ENCODE measurements at places on chromosomes 12 and 14.

- no peak for DNase-seq
Observed at GRCh38 chr12:75041472-75041871, 168.2 kb downstream of the KCNC2 start.

DNA sequence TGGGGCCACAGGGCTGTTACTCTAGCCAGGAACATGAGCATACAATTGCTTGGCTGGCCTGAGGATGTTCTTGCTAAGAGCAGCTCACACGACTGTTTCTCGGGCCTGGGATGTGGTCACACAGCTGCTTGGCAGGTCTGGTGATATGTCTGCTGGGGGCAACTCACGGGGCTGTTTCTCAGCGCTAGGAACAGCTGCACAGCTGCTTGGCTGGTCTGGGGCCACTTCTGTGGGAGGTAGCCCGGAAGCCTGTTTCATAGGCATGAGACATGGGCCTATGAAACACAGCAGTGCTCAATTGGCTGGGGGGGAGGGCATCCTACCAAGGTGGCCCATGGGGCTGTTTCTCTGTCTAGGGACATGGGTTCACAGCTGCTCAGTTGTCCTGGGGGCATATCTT lies 73.4 kb upstream of the DDHD1 start:
- DNase-seq = peak; percentile 86

DNA sequence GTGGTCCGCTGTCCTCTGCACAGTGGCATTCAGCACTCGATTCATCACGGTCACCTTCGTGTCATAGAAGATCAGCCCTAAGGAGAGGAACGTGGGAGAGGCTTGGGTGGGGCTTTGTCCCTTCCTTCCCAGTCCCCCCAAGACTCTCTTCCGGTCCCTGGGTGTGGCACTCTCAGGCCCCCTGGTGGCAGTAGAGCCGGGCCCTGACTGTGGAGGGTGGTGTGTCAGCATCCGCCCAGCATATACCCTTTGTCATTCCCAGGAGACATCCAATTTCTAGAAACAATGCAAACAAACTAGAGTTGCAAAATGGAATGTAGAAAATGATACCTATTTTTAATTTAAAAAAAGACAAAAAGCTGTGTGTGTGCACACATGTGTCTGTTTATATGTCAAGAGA lies 45.0 kb downstream of the TRAFD1 start:
- DNase-seq = peak; percentile 65

- DNase-seq = peak; percentile 79
Observed at GRCh38 chr14:71117839-71118743, 210.8 kb downstream of the PCNX1 start.

GRCh38 chr12:114679452-114679875 lies 4.5 kb downstream of the TBX3 start:
- DNase-seq = peak; percentile 35
